ENCODE measurements at places on chromosomes 7 and 10. TPM values are rescaled to one million over a fixed set of nuclear protein-coding genes. Genes with fewer than 3 reads are reported as not detected.

GRCh38 chr10:34469446-34469845 lies 345.6 kb downstream of the PARD3 start:
- DNase-seq, result no peak

Gene MCU
- 39.4 TPM for total RNA-seq

Gene KEL
- total RNA-seq, result not detected

Gene CYP2C18
- 20.9 TPM for total RNA-seq

GRCh38 chr7:119545118-119545517 lies 727.9 kb upstream of the KCND2 start:
- peak; percentile 99 for DNase-seq

DNA sequence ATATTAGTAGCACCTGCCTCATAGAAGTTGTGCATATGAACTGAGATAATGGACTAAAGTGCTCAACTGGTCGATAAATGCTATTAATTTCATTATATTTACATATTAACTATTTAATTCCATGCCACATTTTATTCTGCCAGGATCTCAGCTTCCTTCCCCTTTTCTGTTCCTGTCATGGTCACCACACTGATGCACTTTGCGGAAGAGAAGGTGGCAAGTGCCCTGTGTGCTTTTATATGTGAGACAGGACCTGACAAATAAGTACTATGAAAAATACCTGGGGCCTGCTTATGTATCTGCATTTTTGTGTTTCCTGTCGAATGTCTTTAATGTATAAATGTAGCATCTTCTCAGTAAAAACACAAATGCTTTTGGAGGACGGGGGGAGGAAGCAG lies 12.2 kb downstream of the ATP6V0E2 start:
- DNase-seq, result no peak

DNA sequence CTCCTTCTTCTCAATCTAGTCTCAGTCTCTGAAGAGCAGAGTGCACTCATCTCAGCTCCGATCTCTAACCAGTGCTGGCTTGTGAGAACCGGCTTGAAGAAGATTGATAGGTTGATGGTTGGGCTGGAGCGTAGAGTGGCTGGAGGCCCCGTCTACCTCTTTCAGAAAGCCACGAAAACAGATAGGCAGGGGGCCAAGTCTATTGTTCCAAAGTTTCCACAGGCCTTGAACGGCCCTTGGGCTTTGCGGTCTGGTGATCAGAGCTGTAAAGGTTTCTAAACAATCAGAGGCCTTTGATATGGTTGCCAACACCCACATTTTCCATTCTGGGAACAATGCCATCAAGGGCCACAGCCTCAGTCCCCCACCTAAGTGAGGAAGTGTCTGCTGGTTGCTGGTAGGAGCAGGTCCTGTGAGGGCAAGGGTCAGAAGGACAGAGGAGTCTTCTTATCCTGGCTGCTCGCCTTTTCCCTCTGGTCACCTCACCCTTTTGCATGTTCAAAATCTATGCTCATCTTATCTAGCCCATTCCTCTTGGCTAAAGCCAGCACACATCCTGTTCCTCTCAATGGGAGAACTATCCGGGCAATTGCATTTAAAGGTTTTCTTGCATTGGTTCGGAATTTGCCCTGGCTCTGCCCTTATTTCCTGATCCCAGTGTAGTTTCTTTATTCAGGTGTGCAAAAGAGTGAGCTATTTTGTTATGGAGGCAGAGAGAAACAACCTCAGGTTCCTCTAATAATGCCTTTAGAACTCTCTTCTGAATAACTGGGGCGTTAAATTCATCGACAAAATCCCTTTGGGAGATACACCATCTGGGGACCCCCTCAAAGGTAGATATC lies 70.3 kb upstream of the KMT2E start:
- DNase-seq, result peak; percentile 72

- DNase-seq, result no peak
Measured at GRCh38 chr10:11144626-11145494, 127.2 kb downstream of the CELF2 start.

- DNase-seq, result no peak
Measured at GRCh38 chr10:21207852-21208646, 310.9 kb upstream of the NEBL start.

GRCh38 chr10:109467551-109467950 lies 455.8 kb downstream of the XPNPEP1 start:
- DNase-seq, result no peak

- DNase-seq, result no peak
Measured at GRCh38 chr7:115274-115911, 77.0 kb upstream of the FAM20C start.

DNA sequence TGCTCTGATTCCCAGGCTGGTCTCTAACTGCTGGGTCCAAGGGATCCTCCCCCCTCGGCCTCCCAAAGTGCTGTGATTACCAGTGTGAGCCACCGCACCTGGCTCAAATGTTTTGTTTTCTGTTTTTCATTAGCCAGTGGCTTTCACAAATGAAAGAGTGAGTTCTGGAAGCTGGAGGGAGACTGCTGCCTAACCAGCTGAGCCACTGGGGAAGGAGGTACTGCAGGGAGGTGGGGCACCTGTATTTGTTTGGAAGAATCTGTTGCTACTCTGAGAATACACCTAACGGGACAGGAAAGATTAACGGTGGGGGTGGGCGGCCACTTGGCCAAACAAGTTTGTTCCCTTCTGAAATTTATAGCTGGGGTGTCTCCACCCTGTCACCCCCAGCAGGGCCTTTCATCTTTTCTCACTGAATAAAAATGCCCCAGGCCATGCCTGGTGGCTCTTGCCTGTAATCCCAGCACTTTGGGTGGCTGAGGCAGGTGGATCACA lies 4.7 kb downstream of the STOX1 start:
- no peak for DNase-seq

DNA sequence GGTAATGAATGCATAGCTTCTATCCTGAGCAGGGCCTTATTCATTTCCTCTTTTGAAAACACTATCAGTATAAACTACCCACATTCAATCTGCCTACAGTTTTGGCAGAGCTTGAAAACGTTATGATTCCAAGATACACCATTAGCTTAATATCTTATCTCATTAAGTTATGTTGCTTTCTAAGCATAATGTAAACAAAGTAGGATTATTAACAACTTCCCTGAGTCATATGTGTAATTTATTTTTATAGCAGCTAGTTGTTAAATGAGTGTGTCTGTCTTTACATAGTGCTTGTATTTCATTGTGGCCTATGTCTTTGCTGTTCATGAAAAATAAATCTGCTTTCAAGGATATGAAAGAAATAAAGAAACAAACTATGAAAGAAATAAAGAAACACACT lies 106.2 kb upstream of the DLX6 start:
- peak; percentile 32 for DNase-seq

GRCh38 chr10:117830205-117830604 lies 216.5 kb downstream of the RAB11FIP2 start:
- no peak for DNase-seq

- DNase-seq, result no peak
Measured at GRCh38 chr10:61346796-61347413, 106.3 kb downstream of the TMEM26 start.

Gene CLRN3
- not detected for total RNA-seq

GRCh38 chr7:43834463-43835251 lies 34.7 kb downstream of the MRPS24 start:
- DNase-seq, result peak; percentile 64

Gene HOXA13
- under 0.01 TPM for total RNA-seq

Gene ASL
- 37.9 TPM for total RNA-seq

Gene HOXA1
- total RNA-seq, result 0.26 TPM

DNA sequence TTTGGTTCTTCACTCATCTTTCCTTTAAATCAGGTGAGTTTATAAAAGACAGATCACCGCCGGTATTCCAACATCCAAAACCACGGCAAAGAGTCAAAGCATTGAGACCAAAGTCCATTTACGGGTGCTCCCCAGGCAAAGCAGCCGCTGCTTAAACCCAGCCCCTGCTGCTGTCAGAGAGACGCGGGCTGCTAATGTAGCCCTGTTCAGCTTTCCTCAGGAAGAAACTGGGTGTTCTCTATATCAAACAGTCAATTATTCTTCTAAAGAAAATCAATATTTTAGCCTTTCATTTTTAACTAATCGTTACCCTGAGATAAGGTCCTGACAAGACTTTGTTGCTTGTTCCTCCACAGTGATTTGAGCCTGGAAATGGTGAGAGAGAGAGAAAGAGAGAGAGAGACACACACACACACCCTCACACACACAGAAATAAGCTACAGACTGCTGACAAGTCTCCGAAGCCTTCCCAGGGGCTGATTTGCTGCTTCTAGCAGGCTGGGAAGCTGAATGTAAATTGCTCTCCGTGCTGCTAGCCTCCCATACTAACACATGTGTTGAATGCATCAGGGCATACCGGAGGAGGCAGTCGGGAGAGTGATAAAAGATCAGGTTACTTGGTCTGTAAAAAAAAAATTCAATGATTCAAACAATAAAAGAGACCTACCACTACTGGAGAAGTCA lies 183.0 kb upstream of the ANK3 start:
- peak; percentile 59 for DNase-seq

Gene VKORC1L1
- total RNA-seq, result 11.6 TPM

DNA sequence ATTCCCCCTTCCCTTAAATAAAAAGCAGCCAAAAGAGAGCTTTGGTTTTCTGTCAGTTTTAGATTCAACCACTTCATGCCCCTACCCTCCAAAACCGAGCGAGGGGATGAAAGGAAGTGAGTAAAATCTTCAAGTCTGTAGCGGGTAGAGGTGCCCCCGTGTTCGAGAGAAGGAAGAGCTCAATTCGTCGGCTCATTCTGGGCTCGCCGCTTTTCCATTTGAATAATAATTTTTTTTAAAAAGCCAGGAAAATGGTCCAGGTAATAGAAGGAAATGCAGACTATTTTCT lies 436.2 kb upstream of the GALNT17 start:
- no peak for DNase-seq

- peak; percentile 84 for DNase-seq
Measured at GRCh38 chr7:124765401-124766352, at the start of gene GPR37. Gene GPR37, minus strand, starts transcription at chr7:124765792. Its CDS starts 816 bp downstream, at chr7:124764976.

Gene MOGAT3
- not detected for total RNA-seq

Gene RNF32
- 1.8 TPM for total RNA-seq

DNA sequence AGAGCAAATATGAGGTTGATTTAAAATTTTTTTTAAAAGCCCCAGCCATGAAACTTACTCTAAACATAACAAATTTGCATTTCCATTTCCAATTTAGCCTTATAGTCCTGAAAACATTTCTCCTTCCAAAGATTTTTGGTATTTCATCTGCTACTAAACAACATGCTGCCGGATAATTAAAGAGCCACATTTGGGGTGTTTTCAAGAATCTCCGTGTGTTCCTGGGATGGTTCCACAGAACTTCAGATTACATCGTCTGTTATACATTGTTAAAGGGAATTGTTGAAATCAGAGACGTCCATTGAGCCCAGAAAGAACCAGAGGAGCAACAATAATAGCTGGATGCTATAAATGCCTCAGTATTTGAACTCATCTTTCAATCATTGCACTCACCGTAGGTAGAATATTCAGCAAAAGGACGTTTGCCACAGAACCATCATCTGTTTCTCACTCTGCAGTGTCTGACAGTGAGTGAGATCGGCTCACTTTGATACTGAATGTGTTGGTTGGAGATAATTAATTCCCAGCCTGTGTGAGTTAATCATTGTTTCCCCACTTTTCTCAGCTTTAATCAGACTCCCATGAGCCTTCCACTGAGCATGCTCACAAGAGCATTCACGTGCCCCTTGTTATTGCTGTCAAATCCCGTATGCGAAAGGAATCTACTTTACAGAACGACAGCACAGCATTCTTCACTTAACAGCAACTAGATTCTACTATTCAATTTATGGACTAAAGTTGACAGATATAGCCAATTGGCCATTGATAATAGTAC lies 128.4 kb upstream of the PALS2 start:
- DNase-seq, result no peak

Gene SPDYE11
- not detected for total RNA-seq

Gene AVPI1
- total RNA-seq, result 99.3 TPM

DNA sequence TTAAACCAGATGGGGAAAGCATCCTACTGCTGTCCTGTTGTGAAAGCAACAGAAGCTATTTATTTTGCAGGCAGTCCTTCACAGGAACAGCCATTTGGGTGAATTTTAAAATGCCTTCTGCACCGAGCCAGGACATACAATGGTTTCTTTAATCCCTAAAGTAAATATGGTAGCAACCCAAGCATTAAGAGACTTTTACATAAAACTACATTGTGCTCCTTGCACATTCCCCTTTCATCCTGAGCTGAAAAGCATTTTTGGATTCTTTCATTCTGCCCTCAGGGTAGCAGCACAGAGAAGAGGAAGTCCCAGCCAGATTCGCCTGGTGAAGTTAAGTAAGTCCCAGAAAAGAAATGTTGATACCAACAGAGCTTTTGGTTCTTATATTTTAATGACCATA lies 84.0 kb upstream of the FAM3C start:
- DNase-seq, result peak; percentile 24

Gene PLAC9
- not detected for total RNA-seq

Gene CCDC3
- 3.7 TPM for total RNA-seq

Gene AGR3
- not detected for total RNA-seq

GRCh38 chr7:137798073-137798763 lies 48.6 kb downstream of the DGKI start:
- no peak for DNase-seq

Gene INMT
- 0.13 TPM for total RNA-seq

GRCh38 chr10:114437473-114438292 lies 33.4 kb upstream of the AFAP1L2 start:
- peak; percentile 41 for DNase-seq

DNA sequence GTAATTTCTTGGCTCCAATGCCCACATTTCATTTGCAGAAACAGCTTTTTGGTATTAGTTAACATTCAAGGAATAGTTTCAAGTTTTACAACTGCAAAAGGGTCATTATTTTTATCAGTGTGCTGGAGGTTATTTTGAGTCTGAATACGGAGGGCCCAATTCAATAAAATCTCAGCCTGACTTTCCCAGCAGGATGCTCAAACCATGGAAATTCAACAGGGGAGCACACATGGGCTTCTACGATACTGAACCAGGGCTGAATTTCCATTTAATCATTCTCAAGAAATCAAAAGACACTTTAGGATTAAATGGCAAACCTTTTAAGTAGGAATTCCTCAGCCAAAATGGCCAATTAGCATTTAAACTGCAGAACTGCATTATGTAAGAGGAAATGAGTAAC lies 700.9 kb upstream of the ANKRD30A start:
- peak; percentile 21 for DNase-seq

Gene MACROH2A2
- total RNA-seq, result 11.5 TPM

DNA sequence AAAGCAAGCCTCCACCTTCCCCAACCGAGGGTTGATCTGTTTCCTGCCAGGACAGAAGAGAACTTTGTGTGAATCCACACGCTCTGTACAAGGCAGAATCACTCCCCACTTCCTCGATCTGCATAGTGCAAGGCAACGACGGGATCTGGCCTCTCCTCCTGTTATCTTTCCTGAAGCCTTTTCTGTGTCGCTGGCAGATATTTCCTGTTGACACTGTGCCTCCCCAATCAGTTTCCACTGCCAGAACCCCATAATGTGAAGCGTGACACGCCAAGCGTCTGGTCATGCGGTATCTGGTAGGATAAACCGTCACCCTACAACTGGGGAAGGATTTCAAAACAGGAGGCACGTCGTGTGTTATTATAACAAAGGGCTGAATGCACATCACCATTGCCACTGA lies 57.2 kb downstream of the FAM171A1 start:
- DNase-seq, result no peak

Gene NOS3
- under 0.01 TPM for total RNA-seq

- DNase-seq, result peak; percentile 10
Measured at GRCh38 chr7:145698526-145699262, 417.9 kb upstream of the CNTNAP2 start.

Gene ARHGEF35
- 25.8 TPM for total RNA-seq

GRCh38 chr7:110531186-110531585 lies 559.7 kb upstream of the LRRN3 start:
- DNase-seq, result peak; percentile 87
